ENCODE measurements at places on chromosomes 2 and 18. TPM values are rescaled to one million over a fixed set of nuclear protein-coding genes. Genes with fewer than 3 reads are reported as not detected.

Gene SFTPB
- total RNA-seq, result not detected

Gene ARHGAP28
- total RNA-seq, result not detected

Gene C2orf15
- total RNA-seq, result 2.0 TPM

Gene SRD5A2
- 0.04 TPM for total RNA-seq

Gene CDH2
- total RNA-seq, result not detected

Gene SLC5A7
- not detected for total RNA-seq

Gene MALT1
- 21.7 TPM for total RNA-seq

Gene CXCR1
- not detected for total RNA-seq

Gene CNDP2
- total RNA-seq, result 167 TPM

Gene ICA1L
- total RNA-seq, result 10.1 TPM

Gene COL6A3
- not detected for total RNA-seq

Gene BOLL
- not detected for total RNA-seq

Gene CAB39
- total RNA-seq, result 45.5 TPM

All from Karpas-422 (cell line).